Hematopoietic multipotent progenitor cell treated with erythropoietin and hydrocortisone succinate and interleukin-3 and kit ligand, for 6 days (in vitro differentiated cells): ENCODE measurements at places on chromosomes 7 and 10.

- DNase-seq = no peak
Observed at GRCh38 chr10:36559412-36560400, 565.7 kb upstream of the ANKRD30A start.

DNA sequence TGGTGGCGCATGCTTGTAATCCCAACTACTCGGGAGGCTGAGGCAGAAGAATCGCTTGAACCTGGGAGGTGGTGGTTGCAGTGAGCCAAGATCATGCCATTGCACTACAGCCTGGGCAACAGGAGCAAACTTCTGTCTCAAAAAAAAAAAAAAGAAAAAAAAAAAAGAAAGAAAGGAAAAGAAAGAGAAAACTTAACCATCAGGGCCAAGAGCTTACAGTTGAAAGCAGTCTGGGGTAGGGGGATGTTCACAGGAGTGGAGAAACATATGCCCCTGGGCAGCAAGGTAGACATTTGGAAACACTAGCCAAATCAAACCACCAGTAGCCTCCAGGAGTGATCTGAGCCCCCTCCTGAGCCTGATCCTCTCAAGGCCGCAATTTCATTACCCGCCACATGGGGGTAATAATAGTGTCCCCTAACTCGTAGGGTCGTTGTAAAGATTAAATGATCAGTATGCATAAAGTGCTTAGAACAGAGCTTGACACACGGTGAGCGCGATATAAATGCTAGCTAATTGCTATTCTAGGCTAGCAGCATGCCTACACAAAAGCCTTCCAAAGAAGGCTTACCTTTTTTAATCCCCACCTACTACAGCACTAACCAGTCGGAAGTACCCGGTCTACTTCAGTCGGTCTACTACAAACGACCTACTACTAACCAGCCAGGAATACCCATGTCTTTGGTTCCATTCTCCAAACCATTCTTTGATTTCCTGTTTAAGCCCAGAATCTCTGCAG, 274.3 kb upstream of the NEBL start:
- DNase-seq = peak; percentile 25

- no peak for DNase-seq
Observed at GRCh38 chr7:132964876-132965275, 117.0 kb downstream of the CHCHD3 start.

GRCh38 chr7:106872763-106873162, 7.7 kb downstream of the PIK3CG start:
- no peak for DNase-seq

DNA sequence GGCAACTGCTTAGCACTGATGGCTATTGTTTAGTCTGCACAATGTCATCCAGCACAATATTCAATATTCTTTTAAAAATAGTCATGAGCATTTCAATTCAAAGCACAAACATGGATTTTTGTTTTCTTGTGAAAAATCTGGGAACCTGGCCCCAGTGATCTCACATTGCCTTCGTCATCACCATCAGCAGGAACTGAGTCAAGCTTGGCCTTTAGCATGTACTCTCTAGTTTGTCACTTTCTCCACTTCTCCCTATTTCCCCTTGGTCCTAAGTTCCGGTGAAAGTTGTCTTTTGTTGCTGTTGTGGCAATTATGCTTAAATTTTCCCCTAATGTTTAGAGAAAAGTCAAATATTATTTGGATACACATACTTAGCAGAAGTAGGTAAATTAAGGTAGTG, 252.9 kb upstream of the SORCS1 start:
- no peak for DNase-seq

DNA sequence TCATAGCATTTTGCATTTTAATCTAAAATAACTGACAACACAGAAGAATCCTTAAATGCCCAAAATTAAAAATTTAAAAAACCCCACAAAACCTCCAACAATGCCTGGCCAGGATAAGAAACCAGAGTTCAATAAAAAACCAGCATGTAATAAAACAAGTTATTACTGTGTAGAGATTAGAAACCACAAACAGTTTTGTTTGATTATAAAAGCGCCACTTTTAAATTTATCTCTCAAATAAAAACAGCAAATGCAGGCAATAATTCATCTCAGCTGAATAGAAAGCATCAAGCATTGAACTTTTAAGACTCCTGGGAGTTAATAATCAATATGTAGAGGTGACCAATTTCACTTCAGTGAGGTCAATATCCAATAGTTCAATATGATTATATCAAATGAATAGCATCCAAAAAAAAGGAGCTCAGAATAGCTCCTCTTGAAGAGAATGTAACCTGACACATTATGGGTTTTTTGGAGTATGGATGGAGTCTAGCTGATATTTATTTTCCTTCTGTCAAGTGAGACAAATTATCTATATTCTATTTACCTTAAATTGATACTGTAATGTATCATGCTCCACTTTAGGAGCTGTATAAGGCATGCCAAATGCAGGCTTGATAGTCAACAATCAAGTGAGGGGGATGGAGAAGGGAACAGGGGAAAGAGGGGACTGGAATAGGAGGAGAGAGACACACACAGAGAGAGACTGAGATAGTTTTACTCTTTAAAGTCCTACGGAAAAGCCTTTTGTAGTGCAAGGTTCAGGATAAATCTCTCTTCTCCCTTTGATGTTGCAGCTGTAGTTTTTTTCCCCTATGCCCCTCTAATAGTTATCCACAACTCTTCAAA, 130.9 kb downstream of the RSU1 start:
- DNase-seq = peak; percentile 24

DNA sequence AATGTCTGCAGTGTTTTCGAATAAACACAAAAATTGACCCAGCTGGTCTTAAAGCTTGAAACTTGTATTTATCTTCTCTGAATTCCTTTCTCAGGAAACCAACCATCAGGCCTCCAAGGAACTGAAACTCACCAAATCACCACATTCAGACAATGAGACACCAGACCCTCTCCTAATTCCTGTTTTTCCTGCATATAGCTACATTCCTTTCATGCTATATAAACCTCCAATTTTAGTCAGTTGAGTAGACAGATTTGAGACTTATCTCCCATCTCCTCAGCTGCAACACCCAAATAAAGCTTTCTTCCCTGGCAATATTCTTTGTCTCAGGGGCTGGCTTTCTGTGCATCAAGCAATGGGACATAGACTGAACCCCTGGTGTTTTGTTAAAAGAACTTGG, 317.0 kb downstream of the CACNA2D1 start:
- no peak for DNase-seq

- no peak for DNase-seq
Observed at GRCh38 chr7:2301511-2301863, 12.8 kb downstream of the SNX8 start.

GRCh38 chr7:17772581-17773288, 167.6 kb downstream of the SNX13 start:
- DNase-seq = no peak

DNA sequence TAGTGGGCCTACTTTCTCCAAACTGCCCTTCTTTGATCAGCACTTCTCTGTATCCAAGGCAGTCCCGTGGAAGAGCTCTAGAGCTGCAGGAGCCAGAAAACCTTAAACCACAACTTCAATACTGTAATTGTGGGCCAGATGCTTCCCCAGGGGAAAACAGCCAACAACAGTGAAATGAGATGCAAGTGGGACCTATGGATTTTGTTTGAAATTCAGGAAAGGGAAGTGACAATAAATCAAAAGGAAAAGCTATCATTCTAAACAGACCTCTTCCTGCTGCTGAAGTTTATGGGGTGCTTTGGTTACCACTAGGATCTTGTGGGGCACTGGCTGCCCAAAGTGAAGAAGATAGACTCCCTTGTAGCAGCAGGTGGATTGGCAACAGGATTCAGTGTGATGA, 1031.7 kb downstream of the LRMDA start:
- DNase-seq = no peak

DNA sequence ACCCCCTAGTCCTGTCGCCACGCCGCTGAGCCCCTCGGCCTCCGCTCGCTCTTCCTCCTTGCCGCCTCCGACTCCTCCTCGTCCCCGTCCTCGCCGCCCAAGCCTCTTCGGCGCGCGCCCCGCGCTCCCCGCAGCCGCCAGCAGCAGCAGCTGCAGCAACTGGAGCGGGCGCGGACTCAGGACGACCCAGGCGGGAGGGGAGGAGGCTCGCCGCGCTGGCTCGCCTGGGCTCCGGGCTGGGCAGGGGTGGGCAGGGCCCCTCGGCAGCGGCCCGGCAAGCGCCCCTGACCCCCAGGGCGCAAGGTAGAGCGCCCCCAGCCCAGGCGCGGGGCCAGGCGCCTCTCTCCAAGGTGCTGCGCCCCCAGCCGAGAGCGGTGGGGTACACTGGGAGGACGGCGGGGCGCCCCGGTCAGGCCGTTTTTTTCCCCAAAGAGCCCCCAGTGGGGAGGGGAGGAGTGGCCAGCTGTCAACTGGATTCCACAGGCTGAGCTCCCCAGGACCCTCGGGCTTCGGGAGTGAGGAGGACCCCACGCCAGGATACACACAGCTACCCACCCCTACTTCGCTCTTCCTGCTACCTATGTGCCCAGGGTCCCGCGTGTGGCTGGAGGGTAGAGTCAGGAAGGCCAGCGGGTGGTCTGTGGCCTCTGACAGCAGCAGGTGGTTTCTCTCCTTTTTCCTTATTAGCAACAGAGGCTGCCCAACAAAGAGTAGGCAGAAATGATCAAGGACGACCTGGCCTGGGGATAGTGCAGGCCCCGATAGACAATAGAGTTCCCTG, 903 bp upstream of the KCNMA1 start:
- DNase-seq = no peak

DNA sequence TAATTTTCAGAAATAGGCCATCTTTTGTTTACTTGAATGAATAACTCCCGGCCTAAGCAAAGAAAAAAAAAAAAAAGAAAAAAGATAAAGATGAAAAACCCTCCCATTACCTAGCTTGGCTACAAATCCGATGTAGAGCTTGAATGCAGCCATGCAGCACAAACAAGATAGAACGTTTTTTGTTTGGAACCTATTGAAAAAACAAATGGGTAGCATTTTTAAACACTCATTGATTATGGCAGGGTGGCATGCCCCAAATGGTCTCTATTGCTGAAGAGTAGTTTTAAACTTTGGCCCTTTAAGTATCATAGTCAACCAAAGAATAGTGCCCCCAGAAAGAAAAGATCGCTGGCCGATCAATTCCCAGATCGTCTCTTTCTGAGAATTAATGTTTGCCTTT, 84.4 kb downstream of the VTI1A start:
- no peak for DNase-seq

DNA sequence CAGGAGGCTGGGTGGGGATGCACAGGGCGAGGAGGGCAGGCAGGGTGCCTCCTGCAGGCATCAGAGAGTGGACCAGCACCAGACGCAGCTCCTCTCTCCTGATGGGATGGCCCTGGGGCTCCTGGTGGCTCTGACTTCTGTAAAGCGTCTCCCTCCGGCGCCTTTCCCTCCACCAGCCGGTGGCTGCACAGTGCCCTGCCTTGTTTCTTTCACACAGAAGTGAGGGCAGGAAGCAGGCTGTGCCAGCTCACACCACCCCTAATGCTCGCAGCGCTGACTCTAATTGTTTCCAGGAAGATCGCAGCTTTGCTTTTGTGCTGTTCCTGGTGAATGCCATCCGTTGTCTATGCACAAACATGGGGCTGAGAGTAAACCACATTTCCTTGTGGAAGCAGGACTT, 152.3 kb upstream of the LANCL2 start:
- no peak for DNase-seq

- DNase-seq = no peak
Observed at GRCh38 chr7:91517201-91517785, 253.1 kb downstream of the FZD1 start.

DNA sequence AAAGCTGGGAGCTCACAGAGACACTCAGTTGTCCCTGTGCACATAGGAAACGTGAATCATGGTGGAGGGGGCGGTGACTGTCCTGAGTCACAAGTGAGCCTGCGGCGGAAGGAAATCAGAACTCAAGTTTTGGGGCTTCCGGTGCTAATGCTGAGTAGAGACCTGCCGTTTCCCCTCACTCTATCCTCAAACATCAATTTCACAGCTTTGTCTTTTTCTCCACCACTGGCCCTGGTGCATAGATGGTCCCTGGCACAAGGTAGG, 21.9 kb downstream of the ADCYAP1R1 start:
- DNase-seq = no peak

DNA sequence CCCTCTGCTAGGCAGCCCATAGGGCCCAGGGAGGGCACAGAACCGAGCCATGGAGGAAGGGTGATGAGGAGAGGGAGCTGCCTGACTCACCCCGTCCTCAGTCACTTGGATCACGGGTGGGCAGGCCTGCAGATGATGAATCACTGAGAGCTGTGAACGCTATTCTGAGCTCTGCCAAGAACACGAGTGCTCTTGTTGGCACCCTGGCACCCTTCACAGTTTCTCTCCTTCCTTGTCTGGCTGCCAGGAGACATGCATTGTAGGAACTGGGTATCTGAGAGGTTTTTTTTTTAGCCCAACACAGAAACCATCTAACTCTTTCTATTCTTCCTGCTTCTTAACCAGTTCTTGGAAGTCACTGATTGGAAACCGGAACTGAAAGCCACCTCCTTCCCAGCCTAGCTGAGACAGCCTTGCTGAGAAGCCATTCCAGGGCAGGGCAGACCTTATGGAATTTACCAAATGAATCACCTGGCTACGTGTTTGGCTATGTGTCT, 82.1 kb downstream of the SLC37A3 start:
- DNase-seq = no peak

GRCh38 chr7:34061149-34061548, 155.8 kb downstream of the BMPER start:
- DNase-seq = no peak

GRCh38 chr7:98534493-98534892, 82.6 kb upstream of the NPTX2 start:
- no peak for DNase-seq

DNA sequence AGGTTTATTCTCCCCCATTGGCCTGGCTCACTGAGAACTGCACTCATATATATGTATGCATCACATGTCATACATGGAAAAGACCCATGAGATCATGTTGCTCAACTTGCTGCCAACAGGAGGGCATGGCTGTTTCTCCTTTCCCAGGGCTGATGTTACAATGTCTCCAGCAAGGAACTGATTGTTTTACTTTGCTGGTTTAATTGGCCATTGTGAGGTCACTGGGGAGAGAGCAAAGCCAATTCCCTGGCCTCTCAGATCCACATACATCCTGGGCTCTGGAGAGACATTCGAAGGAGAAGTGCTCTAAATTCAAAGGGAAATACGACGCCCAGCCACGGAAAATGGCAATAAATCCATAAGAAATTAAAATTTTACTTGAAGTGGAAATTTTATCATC, 287.8 kb downstream of the WDR11 start:
- no peak for DNase-seq

GRCh38 chr10:124298891-124299290, 119.8 kb downstream of the OAT start:
- no peak for DNase-seq

- peak; percentile 62 for DNase-seq
Observed at GRCh38 chr7:3089493-3089892, 45.8 kb upstream of the CARD11 start.

DNA sequence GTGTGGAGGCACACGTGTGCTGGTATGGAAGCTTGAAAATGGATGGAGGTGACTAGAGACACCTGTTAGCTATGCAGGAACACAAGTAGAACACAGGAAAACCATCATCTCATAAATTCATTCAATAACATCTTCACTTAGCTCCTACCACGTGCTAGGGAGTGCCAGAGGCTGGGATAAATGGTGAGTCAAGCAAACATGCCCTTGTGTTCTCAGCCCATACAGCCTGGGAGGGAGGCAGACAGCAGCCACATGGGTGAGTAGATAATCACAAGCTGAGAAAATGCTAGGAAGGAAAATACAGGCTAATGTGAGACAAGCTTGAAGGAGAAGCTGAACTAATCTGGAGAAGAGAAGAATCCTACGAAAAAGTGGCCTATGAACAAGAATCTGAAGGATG, 468.0 kb upstream of the ZMIZ1 start:
- DNase-seq = no peak
